ENCODE measurements at places on chromosomes 7 and 10. TPM values are rescaled to one million over a fixed set of nuclear protein-coding genes. Genes with fewer than 3 reads are reported as not detected.

PANK1 gene
- total RNA-seq: 3.2 TPM

RAPGEF5 gene
- total RNA-seq: 0.59 TPM

SPOCK2 gene
- 139 TPM for total RNA-seq

SPDYE9 gene
- total RNA-seq: not detected

AOAH gene
- total RNA-seq: 12.3 TPM

LDB3 gene
- 0.10 TPM for total RNA-seq

DNA sequence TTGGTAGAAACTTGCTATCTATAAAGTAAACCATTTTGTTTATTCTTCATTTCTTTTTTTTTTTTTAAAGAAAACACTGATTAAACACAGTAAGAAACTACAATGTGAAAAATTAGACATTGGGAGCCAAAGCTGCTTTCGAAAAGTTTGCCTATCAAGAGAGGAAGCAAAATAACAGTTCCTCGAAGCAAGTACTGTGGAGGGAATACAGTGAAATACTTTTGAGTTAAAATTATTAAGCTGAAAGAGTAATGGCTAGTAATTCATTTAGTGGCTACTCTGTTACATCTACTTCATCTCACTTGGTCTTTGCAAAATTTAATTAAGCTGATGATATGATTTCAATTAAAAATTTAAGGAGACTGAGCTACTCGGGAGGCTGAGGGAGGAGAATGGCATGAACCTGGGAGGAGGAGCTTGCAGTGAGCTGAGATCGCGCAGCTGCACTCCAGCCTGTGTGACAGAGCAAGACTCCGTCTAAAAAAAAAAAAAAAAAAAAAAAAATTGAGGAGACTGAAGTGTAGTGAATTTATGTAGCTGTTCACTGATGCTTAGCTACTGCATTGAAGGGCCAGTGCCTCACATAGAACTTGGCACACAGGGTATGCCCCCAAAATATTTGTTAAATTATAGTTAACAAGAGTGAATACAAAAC is 982.1 kb upstream of the MBL2 start:
- no peak for DNase-seq

GRCh38 chr7:142880876-142881505 is 4.6 kb downstream of the TRPV6 start:
- peak; percentile 24 for DNase-seq

GRCh38 chr10:97791824-97792721 is 20.3 kb upstream of the SFRP5 start:
- DNase-seq: peak; percentile 56

DNA sequence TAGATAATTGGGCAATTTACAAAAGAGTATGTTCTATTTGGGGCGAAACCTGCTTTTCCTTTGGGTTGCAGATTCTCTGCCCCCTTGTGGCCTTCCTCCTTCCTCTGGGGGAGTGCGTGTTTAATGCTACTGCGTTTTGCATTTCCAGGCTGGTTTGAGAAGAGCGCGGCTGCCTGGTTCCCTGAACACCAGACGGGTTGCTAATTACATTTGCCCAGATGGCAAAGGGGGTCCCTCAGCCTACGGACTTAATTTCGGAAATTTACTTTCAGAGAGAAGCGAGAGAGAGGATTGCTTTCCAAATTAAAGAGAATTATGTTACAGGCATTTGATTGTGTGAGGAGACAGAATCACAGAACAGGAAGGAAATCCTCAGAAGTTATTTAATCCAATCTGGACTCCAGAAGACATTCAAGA is 91.9 kb upstream of the JAZF1 start:
- DNase-seq: no peak

DNA sequence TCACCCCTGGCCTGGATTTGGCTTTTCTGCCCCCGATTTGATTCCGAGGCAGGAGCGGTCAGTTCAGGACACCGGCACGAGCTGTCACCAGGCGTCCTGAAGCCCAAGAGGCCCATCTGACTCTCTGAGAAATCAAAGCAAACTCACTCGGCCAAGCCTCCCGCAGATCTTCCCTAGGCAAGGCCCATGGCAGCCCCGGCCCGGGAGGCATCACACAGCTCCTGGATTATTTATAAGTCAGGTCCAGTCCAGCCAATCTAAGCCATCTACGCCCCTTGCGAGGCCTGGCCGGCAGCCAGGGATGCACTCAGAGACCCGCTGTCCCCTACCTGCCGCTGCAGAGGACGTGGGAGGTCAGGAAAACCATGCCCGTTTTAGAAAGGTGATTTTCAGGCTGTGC is 87.3 kb upstream of the DIP2C start:
- no peak for DNase-seq

GRCh38 chr7:30644286-30644955 is 37.8 kb downstream of the CRHR2 start:
- DNase-seq: no peak

DNA sequence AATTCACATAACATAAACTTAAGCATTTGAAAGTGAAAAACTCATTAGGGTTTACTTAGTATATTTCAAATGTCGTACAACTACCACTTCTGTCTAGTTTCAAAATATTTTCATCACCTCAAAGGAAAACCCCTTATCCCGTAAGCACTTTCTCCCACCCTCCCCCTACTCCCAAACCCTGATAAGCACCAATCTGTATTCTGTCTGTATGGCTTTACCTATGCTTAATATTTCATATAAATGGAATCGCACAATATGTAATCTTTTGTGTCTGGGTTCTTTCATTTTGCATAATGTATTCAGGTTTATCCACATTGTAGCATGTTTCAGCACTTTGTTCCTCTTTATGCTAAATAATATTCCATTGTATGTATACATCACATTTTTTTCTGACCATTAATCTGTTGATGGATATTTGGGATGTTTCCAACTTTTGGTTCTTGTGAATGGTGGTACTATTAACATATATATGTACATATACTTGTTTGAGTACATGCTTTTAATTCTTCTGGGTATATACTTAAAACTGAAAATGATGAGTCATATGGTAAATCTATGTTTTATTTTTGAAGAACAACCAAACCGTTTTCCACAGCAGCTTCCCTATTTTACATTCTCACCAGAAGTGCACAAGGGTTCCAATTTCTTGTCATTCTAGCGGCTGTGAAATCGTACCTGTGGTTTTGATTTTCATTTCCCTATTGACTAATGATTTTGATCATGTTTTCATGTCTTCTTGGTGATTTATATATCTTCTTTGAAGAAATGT is 6.2 kb upstream of the STARD3NL start:
- no peak for DNase-seq

GRCh38 chr10:61763778-61764177 is 101.0 kb downstream of the CABCOCO1 start:
- no peak for DNase-seq

DNA sequence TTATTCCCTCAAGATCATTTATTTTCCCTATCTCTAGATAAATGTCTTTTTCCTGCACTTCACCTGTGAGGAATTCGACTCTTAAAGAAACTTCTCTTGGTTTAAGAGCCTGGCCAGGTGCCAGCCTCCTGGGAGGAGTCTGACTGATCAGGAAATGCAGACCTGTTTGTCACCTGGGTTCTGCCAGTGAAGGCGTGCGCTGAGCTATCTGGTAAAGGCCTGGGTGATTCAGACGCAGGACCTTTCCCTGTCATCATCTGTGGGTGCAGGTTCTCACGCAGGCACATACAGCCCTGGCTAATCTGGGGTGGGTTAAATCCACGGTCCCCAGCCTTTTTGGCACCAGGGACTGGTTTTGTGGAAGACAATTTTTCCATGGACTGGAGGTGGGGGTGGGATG is 65.3 kb upstream of the AQP1 start:
- no peak for DNase-seq

DNA sequence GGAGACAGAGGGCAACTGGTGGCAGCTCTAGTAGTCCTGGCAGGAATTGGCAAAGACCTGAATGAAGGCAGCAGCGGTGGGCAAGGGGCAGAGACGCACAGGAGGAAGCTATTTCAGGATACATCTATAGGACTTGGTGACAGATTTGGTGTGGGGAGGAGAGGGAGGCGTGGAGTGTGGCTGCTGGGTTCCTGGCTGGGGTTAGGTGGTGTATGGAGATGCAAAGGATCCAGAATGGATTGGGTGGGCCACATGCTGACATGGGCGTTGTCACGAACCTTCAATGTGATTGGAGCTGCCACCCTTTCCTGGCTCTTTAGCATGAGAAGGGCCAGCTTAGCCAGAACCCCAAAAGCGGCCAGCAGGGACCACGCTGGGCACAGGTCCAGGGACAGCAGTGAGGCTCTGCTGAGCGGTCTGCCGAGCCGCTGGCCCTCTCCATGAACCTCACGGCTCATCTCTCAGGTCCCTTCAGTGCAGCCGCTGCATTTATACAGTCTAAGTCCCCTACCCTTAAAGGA is 10.2 kb upstream of the ADCY1 start:
- no peak for DNase-seq

GRCh38 chr10:76548716-76549115 is 1088.9 kb downstream of the KCNMA1 start:
- no peak for DNase-seq

- DNase-seq: peak; percentile 80
These were observed at the start of gene MIOS for GRCh38 chr7:7566651-7567611. Gene MIOS (plus strand): TSS chr7:7566884. CDS start chr7:7572476, 5,592 bp downstream.

DNA sequence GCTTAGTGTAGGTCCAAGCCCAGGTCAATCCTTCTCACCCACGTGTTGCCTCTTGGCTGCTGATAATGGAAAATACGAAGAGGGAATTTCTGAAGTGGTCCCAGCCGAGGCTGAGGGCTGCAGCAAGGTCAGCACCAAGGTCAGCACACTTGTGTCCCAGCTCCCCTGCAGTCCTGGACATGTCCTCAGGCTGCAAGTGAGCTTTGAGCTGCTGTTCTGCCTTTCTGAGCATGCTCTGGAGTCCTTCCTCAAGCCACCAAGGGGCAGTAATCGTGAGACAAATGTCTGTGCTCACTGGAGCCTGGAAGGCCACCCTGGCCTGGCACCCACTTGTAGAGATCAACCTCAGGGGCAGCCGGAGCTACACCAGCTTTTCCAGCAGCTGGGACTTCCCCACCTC is 28.3 kb downstream of the DRGX start:
- DNase-seq: no peak

GRCh38 chr7:77442636-77443035 is 26.5 kb upstream of the GSAP start:
- DNase-seq: no peak

DNA sequence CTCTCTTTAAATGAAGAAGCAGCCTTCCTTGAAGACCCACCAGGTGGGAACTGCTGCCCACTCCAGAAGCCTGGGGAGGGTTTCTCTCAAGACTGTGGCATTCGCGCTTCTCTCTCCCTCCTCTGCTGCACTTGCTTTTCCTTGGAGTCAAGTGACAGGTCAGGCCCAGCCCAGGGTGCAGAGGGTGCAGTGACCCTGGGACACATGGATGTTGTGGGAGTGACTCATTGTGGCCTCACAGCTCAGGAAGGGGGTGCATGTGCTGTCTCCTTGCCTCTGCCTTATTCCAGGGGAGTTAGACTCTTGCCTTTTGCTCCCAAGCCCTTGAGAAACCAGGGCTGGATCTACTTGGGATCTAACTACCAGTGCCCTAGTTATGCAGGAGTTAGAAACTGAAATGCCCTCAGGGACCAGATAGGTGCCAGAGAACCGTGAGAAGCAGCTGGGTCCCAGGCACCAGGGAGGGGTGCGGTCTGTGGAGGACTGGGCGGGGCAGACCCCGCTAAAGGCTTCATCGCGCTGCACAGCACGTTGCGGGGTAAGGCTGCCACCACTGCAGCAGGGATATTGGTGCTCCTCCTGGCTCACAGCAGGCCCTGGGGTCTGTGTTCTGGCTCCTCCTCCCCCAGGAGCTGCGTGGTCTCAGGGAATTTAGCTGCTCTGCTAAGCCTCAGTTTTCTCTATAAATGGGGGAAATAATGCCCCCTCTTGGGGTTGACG is 11.4 kb downstream of the FAM241B start:
- DNase-seq: no peak

- no peak for DNase-seq
These were observed 13.0 kb upstream of the TES start for GRCh38 chr7:116197360-116197759.

- DNase-seq: no peak
These were observed 40.3 kb downstream of the COL17A1 start for GRCh38 chr10:104045151-104046089.

GRCh38 chr10:84317174-84317573 is 11.2 kb upstream of the CCSER2 start:
- DNase-seq: no peak

DNA sequence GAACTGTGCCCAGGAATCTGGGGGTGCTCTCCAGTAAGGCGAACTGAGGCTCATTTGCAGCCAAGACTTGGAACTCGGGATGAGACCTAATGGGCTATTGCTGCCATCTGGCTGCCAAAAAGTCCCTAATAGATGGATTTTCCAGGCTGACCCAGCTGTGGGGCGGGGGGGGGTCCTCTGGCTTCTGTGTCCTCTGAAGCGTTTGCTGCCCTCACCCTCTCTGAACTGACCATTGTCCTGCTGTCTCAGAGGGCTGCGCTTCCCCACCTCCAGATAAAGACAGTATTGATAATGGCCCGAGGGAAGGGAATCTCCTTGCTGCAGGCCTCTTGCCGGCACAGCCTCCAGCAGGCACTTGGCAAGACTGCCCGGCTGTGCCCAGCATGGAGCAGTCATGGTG is 46.6 kb downstream of the CLEC2L start:
- no peak for DNase-seq

DNA sequence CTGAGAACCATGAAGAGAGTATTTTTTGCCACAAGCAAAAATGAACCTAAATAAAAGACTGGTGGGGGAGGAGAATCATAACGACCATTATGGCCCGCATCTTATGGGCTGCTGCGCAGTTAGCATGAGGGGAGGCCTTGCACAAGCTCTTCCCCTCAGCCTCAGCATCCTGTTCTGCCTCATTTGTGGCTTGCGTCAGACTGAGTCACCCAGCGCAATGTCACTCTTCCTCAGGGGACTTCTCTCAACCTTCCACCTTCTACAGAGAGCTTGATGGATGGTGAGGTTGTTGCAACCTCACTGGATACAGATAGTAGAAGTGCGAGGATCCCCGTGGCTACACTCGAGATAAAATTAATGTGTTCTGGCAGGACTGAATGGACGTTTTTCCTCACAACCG is 16.8 kb upstream of the GPR15LG start:
- DNase-seq: no peak

DNA sequence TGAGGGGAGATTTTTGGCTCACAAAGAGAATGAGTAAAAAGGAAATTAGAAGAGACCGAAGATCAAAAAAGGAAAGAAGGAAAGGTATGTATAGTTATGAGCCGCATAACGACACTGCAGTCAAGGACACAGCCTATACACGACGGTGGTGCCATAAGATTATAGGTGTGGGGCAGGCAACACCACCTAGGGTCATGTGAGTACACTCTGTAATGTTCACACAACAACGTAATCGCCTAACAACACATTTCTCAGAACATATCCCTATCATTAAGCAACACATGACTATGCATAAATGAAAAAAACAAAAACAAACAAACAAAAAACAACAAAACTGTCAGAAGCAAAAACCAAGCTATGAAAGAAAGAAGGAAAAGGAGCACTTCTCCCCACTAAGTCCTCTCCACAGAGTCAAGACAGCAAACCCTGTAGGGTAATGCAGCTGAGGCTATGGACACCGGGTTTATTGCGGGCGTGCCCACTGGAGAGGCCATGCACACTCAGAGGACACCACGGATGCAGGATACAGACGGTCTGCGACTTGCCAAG is 45.1 kb downstream of the PIP4K2A start:
- no peak for DNase-seq

Data from activated T-helper 1 cell treated with anti-CD3 and anti-CD28 coated beads, Interleukin-12 subunit alpha, Interleukin-12 subunit beta, Interleukin-2, Interleukin-4 antibody, amounts not matched to agents 30 ng/mL and 10 ng/mL and 1 ng/mL, durations not matched to agents 14 hours and 24 hours and 36 hours (primary cell).